ENCODE measurements at places on chromosomes 16 and 17. TPM values are rescaled to one million over a fixed set of nuclear protein-coding genes. Genes with fewer than 3 reads are reported as not detected.
A peak's percentile ranks its signal among the peaks of the same experiment; 100 is the strongest.

GRCh38 chr16:87583453-87584131 lies 18.7 kb upstream of the JPH3 start:
- no peak overlapping the region for H3K4me3 ChIP-seq
- no peak overlapping the region for H3K27ac ChIP-seq

DNA sequence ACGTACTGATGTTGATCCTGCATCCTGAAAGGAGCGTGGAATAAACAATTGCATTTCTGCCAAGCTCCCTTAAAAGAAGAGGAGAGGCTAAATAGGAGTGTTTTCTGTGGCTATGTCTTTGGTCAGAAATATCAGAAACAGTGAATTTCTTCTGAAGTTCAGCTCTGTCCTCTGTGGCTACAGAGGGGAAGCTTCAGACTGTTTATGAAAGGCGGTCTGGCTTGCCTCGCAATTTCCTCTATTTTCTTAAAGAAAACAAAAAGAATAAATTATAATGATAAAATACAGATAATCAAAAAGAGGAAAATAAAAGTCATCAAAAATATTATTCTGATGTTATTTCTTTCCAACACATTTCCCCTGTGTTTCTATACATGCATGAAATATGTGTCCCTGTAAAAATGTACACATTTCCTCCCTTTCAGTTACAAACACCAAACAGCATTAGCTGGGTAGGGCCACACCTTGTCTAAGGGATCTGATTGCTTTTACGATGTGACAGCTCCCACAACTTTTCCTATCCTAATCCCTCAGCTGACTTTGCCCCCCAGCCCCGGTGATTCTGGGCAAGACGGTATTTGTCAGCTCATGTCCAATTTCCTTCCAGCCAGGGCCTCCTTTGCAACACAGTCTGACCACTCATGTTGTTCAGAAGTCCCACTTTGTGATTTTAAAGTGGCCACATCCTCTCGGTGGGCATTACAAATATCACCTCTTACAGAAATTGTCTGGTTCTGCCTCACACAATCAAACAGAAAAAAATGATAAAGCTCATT lies 439.0 kb downstream of the HS3ST3B1 start:
- no peak for DNase-seq
- no peaks in the 10 kb centered on the region for H3K36me3 ChIP-seq
- peaks cover 52% of the 10 kb centered on the region for H3K4me1 ChIP-seq
- H3K27ac ChIP-seq = no peak overlapping the region
- no peaks in the 10 kb centered on the region for H3K27me3 ChIP-seq

The KRT23 gene
- 3.1 TPM for total RNA-seq

The C16orf74 gene
- total RNA-seq = 8.5 TPM

DNA sequence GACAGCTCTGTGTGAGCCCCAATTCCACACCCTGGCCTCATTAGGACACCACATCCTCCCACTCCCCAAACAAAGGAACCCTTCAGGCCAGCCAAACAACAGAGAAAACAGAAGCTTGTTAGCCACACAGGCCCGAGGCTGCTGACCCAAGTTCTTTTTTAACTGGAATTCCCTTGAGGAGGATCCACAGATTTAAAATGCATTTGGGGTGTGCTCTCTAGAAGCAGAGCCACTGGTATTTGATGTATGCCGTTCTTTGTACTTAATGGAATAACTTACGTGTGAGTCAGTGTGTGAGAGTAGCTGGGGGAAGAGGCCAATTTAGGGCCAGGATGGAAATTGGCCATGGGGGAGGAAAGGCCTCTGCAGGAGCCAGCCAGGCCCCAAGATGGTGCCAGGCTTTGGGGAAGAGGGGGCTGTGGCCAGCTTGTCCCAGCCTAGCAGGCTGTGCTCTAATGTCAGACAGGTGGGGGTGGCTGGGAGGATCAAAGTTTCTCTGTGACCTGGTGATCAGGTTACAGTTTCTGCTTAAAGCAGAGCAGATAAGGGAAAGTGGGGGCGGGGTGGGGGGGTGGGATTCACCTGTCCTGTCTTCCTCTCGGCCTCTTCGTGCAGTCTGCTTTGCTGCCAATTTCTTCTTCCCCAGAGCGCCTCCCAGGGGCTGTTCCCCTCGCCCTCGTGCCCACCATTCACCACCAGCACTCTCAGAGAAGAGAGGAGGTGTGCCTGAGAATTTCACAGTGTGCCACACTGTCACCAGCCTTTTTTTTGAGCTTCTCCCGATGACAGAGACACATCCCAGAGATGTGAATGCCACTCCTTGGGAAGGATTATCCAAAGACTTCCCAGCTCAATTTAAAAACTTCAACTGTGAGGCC lies 50.8 kb downstream of the TOM1L2 start:
- no peaks in the 10 kb centered on the region for H3K36me3 ChIP-seq
- H3K27me3 ChIP-seq = no peaks in the 10 kb centered on the region
- H3K4me1 ChIP-seq = peaks cover 53% of the 10 kb centered on the region
- peak overlapping the region; percentile 69 for H3K27ac ChIP-seq
- DNase-seq = no peak
- H3K4me3 ChIP-seq = no peak overlapping the region

GRCh38 chr16:8818504-8819270 lies 21.0 kb downstream of the PMM2 start:
- no peak for DNase-seq
- H3K27me3 ChIP-seq = no peaks in the 10 kb centered on the region
- peaks cover 27% of the 10 kb centered on the region for H3K36me3 ChIP-seq

DNA sequence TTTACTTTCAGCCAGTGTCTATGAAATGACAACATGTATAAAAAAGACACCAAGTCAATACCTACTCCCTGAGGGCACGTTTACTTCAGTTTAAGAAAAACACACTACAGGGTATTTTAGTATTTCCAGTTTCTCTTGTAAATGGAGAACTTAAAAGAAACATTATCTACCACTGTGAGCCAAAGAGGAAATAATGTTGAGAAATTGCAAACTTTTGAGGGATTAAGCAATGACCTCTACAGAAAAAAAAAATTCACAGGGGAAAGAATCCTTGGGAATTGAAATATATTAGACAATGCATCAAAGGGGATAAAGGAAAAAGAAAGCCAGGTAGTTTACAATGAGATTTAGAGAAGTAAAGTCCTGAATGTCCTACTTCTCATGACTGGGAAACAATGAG lies 126.0 kb downstream of the KCNJ2 start:
- H3K27ac ChIP-seq = no peak overlapping the region
- H3K4me3 ChIP-seq = no peak overlapping the region
- no peaks in the 10 kb centered on the region for H3K4me1 ChIP-seq
- H3K36me3 ChIP-seq = no peaks in the 10 kb centered on the region
- DNase-seq = no peak

- peaks cover 39% of the 10 kb centered on the region for H3K4me1 ChIP-seq
- no peaks in the 10 kb centered on the region for H3K27me3 ChIP-seq
- DNase-seq = no peak
- H3K27ac ChIP-seq = no peak overlapping the region
- H3K36me3 ChIP-seq = no peaks in the 10 kb centered on the region
Measured at GRCh38 chr17:77834170-77835115, 124.1 kb upstream of the TNRC6C start.

DNA sequence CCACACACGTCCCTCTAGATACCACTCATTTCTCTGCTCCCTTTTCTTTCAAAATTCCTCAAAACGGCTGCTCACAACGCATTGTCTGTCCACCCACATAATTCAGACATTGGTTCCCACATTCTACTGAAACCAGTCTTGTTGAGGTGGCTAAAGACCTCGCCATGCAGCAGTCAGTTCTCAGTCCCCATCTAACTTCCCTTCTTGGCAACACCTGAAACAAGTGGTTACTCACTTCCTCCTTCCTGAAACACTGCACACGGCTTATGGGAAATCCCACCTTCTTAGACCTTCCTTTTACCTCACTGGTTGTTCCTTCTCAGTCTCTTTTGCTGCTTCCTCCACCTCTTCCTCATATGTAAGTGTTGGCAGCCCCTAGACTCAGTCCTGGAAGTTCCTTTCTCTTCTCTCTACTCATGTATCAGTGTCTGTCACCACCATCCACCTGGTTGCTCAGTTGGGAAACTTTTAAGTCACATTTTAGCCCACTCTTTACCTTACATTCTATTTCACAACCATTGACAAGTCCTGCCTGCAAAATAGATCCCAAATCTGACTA lies 277.1 kb downstream of the CEP112 start:
- DNase-seq = no peak
- H3K27me3 ChIP-seq = no peaks in the 10 kb centered on the region
- no peak overlapping the region for H3K4me3 ChIP-seq
- no peak overlapping the region for H3K27ac ChIP-seq
- no peaks in the 10 kb centered on the region for H3K4me1 ChIP-seq
- no peaks in the 10 kb centered on the region for H3K36me3 ChIP-seq

The TTLL6 gene
- 0.19 TPM for total RNA-seq

The LITAFD gene
- total RNA-seq = not detected

DNA sequence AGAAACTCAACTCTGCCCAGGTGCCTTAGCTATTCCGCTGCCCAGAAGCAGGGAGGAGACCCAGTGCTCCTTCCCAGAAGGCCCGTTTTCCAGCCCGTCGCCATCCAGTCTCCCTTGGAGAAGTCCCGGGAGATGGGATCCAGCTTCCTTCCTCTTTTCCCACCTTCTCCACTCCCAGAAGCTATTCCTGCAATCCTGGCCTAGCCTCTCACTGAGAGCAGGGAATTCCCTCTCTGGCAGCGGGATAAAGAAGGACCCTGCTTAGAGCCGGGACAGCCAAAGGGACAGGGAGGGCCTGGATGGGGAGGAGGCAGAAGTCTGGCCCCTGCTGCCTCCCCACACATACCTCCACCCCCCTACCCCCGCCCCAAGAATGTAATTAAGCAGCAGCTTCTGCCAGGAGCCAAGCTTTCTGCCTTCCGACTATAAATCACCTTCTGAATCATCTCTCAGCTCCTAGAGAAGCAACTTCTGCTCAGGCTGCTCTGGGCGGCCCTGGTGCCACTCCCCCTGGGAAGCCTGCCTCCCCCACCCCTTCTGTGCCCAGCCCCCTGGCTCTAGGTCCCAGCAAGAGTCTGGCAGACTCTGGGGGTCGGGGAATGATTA lies 6.4 kb downstream of the WNT3 start:
- peaks cover 11% of the 10 kb centered on the region for H3K4me1 ChIP-seq
- H3K27me3 ChIP-seq = no peaks in the 10 kb centered on the region
- no peak for DNase-seq
- no peak overlapping the region for H3K27ac ChIP-seq
- no peak overlapping the region for H3K4me3 ChIP-seq

GRCh38 chr16:35391328-35391727 lies 1931.9 kb downstream of the TP53TG3F start:
- no peak overlapping the region for H3K27ac ChIP-seq
- H3K27me3 ChIP-seq = no peaks in the 10 kb centered on the region
- H3K36me3 ChIP-seq = no peaks in the 10 kb centered on the region
- H3K4me1 ChIP-seq = peaks cover 3% of the 10 kb centered on the region
- no peak overlapping the region for H3K4me3 ChIP-seq

GRCh38 chr17:42917236-42917603 lies 16.6 kb downstream of the G6PC1 start:
- H3K27me3 ChIP-seq = no peaks in the 10 kb centered on the region
- DNase-seq = no peak
- no peak overlapping the region for H3K27ac ChIP-seq
- H3K36me3 ChIP-seq = no peaks in the 10 kb centered on the region
- H3K4me1 ChIP-seq = peaks cover 8% of the 10 kb centered on the region

The RND2 gene
- 0.30 TPM for total RNA-seq

GRCh38 chr17:72764632-72765041 lies 327.9 kb downstream of the SLC39A11 start:
- no peak for DNase-seq
- peaks cover 14% of the 10 kb centered on the region for H3K36me3 ChIP-seq
- H3K27ac ChIP-seq = no peak overlapping the region
- no peaks in the 10 kb centered on the region for H3K4me1 ChIP-seq

DNA sequence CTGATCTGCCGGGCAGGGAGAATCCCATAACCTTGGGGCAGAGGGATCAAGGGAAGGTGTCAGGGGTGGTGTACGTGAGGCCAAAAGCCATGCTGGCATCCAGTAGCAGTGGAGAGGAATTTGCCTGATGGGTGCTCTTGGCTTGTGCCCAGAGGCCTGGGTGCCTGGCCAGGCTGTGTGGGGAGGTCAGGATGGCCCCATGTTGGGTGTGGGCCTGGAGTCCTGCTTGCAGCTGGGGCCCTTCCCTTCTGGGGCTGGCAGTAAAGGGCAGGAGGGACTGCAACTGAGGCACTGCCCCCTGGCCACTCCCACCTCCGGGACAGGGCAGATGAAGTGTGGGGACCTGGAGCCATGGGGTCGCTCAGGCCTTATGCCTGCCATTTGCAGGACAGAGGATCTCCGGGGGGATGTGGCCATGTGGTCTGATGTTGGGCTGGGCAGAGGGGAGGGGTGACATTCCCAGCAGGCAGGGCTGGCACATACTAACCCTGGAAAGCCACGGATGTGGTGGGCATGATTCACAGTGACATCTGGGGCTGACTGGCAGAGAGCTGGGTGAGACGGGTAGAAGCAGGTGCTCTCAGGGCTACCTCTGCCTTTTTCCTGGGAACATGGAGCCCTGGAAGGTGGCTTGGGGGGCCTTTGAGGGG lies 3.5 kb downstream of the FMNL1 start:
- no peak for DNase-seq
- peak overlapping the region; percentile 83 for H3K27ac ChIP-seq
- H3K27me3 ChIP-seq = no peaks in the 10 kb centered on the region
- peak overlapping the region; percentile 2 for H3K4me3 ChIP-seq
- H3K4me1 ChIP-seq = peaks cover 43% of the 10 kb centered on the region

GRCh38 chr17:3658784-3659449 lies 9.5 kb downstream of the TAX1BP3 start:
- no peaks in the 10 kb centered on the region for H3K27me3 ChIP-seq
- peak overlapping the region; percentile 69 for H3K27ac ChIP-seq
- no peak overlapping the region for H3K4me3 ChIP-seq
- DNase-seq = no peak
- H3K4me1 ChIP-seq = peaks cover 61% of the 10 kb centered on the region
- peaks cover 41% of the 10 kb centered on the region for H3K36me3 ChIP-seq

The ACE gene
- 3.6 TPM for total RNA-seq

- DNase-seq = no peak
- peaks cover 4% of the 10 kb centered on the region for H3K36me3 ChIP-seq
- H3K27ac ChIP-seq = no peak overlapping the region
- no peak overlapping the region for H3K4me3 ChIP-seq
Measured at GRCh38 chr17:82019690-82020571, 2.7 kb downstream of the CENPX start.

GRCh38 chr17:38574712-38575111 lies 31.0 kb downstream of the SRCIN1 start:
- H3K36me3 ChIP-seq = no peaks in the 10 kb centered on the region
- peaks cover 20% of the 10 kb centered on the region for H3K4me1 ChIP-seq
- no peak overlapping the region for H3K4me3 ChIP-seq
- peaks cover 42% of the 10 kb centered on the region for H3K27me3 ChIP-seq
- DNase-seq = no peak

DNA sequence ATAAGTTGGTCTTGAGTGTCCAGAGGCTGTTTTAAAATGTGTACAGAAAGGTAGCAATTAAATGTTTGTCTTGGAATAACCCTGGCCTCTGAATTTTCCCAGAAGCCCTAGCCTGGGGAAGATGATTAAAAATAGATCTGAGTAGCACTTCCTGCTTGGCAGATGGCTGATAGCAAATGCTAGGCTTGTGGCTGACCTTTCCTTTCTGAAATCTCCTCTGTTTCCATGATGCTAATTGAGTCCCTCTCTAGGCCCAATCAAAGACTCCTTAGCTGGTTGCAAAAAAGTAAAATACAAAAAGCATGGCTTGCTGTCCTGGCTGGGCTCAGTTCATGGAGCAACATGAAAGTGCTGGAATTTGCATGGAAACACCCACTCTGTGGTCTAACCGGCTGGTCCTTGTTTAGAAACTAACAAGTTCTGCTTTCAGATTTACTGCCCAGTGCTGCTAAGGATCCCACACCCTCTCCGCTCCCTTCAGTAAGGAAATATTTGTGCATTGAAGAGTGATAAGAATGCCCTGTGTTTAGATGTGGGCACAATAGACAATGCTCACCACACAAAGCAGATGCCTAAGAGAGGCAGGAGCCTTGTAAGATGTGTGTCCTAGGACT lies 40.8 kb downstream of the YPEL2 start:
- no peaks in the 10 kb centered on the region for H3K27me3 ChIP-seq
- no peak overlapping the region for H3K4me3 ChIP-seq
- H3K4me1 ChIP-seq = peaks cover 94% of the 10 kb centered on the region

All from esophagus squamous epithelium (tissue), 5 donors.